ENCODE measurements at places on chromosomes 6 and 20.

GRCh38 chr6:34044945-34045595, 100.8 kb downstream of the GRM4 start:
- no peak for DNase-seq

- DNase-seq: no peak
These were observed 148.5 kb downstream of the SYNDIG1 start for GRCh38 chr20:24617757-24618450.

DNA sequence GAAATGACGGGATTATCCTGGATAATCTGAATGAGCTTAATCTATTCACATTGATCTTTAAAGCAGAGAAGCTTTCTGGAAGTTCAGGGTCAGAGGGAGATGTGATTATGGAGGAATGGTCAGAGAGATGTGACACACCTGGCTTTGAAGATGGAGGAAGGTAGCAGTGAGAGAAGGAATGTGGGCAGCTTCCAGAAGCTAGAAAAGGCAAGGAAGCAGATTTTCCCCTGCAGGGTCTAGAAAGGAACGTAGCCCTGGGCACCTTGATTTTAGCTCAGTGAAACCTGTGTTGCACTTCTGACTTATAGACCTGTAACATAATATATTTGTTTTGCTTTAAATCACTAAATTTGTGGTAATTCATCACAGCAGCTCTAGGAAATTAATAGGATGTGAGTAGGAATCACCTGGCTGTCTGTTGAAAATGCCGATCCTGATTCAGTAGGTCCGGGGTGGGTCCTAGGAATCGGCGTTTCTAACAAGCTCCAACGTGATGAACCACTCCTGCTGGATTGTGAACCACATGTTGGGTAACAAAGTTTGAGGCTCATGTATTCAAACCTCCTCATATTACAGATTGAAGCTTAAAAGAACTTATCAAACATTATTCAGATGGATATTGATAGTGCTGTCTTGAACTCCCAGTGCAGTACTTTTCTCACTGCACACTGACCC, 157.0 kb downstream of the GJA1 start:
- DNase-seq: no peak

- no peak for DNase-seq
These were observed 8.4 kb downstream of the CCDC167 start for GRCh38 chr6:37491171-37491829.

DNA sequence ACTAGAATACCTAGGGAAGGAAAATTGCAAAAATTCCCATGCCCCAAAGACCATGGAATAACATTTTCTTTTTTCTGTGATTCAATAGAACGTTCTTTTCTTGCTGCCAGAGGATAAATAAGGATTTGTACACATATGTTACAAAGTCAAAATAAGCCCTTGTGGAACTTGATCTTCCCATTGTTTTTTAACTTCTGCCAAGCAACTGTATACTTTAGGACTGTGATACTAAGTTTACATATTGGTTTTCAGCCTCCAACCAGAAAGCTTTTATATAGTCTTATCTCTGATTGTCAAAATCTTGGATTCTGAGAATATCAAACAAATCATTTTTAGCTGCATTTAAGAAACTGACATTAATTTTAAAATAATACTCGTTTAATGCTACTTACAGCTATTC, 84.6 kb downstream of the HMGCLL1 start:
- no peak for DNase-seq

GRCh38 chr20:60053125-60053817, 95.0 kb downstream of the CDH26 start:
- no peak for DNase-seq

GRCh38 chr6:48777411-48777810, 666.4 kb upstream of the PTCHD4 start:
- DNase-seq: no peak

DNA sequence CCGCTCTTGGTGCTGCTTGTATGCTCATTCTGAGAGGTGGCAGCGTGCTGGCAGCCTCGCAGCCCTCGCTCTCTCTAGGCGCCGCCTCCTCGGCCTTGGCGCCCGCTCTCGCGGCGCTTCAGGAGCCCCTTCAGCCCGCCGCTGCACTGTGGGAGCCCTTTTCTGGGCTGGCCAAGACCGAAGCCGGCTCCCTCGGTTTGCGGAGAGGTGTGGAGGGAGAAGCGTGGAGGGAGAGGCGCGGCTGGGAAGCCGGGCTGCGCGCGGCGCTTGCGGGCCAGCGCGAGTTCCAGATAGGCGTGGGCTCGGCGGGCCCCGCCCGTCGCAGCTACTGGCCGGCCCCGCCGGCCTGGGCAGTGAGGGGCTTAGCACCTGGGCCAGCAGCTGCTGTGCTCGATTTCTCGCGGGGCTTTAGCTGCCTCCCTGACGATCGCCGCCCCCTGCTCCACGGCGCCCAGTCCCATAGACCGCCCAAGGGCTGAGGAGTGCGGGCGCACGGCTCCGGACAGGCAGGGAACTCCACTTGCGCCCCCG, 19.5 kb upstream of the FAM8A1 start:
- DNase-seq: peak; percentile 41

DNA sequence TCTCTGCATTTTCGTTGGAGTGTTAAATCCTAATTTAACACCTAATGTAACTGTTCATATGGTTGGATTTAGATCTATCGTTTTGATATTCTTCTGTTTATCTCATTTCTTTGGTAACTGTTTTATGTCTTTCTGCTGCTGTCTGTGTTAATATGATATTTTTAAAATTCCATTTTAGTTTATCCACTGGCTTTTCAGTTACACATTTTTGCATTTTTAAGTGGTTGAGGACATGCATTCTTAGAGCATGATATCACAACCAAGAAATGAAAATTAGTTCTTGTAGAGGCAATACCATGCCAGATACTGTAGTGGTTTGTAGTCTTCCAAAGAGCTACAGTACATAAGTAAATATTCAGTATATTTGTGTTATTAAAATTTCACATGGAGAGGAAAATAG, 58.6 kb downstream of the LIN28B start:
- no peak for DNase-seq

DNA sequence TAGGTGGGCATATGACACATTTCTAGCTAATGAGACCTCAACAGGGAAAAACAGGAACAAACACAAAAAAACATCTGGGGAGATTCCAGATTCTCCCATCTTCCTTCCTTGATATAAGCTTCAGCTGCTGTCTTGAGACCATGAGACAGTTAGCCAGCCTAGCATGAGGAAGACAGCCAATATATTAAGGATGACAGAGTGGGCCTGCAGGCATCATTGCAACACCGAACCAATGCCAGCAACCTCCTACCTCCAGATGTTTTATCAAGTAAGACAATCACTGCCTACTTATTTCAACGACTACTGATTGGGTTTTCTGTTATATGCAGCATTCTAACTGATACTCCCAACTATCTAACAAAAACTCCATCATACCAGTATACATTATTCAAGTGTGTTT, 119.0 kb downstream of the ISM1 start:
- no peak for DNase-seq

All from naive thymus-derived CD8-positive, alpha-beta T cell (primary cell).